ENCODE measurements at places on chromosomes 12 and 14.

DNA sequence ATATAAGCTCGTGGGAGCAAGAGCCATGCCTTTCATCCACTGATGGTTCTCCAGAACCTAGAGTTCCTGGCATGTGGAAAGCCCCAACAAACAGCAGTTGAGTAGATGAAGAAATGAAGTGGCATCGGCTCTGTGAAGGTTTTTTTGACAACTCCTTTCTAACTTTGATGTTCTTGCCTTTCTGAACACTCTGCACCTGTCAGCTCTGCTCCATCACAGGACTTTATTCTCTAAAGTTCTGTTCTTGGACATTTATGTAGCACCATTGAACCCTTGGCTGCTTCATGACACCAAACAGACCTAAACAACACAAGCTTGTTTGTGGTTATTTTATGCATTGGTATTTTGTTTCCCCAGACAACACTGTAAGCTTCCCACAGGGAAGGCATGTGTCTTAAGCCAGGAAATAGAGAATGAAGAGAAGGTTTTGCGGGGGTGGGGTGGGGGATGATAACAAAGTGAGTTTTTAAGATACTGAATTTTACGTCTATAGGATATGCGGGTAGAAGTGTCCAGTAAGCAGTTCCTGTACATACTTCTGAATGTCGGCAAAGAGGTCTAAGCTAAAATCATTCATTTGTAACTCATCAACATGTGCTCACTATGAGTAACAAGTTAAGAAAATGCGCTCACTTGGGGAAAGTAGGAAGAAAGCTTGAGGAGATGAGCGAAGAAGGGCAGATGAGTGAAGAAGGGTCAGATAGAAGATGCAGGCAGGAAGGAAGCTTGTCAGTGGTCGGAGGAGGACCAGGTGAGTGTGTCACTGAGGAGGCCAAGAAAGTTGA lies 146.0 kb upstream of the PLEKHG7 start:
- no peak for DNase-seq

DNA sequence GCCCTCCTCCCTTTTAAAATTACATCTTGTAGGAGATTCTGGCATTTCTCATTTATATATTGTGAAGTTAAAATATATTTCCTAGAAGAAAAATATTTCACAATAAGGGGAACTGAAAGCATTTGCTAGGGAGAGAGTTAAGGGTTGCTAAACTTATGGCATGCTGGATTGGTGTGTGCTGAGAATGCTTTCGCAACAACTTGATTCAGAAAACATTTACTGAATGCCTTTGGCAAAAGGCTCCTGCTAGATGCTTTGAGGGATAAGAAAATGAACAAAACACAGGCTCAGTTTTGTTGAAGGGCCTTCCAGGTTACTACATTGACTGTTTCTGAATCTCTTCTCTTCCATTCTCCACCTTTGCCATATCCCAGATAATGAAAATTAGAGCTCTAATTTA lies 67.5 kb downstream of the DIP2B start:
- peak; percentile 69 for DNase-seq

GRCh38 chr14:100738704-100739131 lies 12.0 kb downstream of the DLK1 start:
- no peak for DNase-seq

DNA sequence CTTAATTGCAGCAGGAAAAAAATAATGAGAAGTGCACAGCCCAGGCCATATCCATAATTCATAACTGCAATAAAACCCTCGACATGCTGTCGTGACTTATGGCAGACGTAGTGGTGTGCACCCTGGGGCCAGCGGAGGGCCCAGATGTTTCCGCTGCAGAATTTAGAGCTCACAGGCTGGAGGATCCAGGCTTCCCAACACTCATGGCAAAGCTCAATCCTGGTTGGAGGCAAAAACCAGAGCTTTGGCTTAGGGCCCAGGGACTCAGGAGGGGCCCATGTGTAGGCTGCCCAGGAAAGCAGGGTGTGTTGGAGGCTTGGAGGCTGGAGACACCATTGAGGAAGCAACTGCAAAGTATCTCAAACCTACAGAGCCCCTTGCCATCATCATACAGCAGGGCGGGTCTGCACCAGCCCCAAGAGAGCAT lies 68.7 kb downstream of the SERPINA3 start:
- DNase-seq, result no peak

DNA sequence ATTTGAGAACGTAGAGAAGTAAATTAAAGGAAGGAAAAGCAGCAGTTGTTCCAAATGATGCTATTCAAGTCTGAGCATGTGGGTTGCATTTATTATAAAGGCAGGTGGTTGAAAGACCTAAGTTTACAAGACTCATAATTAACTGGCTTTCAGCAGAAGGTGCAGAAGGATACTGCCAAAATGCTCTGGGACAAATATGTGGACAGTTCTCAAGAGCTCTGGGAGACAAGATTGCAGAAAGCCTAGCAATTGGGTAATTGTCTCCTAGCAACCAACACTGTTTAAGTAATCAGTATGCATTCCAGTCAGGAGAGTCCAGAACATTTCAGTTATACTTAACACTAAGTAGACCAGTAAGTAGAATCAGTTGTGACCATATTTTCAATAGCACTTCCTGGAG lies 131.5 kb downstream of the GPR135 start:
- peak; percentile 94 for DNase-seq

DNA sequence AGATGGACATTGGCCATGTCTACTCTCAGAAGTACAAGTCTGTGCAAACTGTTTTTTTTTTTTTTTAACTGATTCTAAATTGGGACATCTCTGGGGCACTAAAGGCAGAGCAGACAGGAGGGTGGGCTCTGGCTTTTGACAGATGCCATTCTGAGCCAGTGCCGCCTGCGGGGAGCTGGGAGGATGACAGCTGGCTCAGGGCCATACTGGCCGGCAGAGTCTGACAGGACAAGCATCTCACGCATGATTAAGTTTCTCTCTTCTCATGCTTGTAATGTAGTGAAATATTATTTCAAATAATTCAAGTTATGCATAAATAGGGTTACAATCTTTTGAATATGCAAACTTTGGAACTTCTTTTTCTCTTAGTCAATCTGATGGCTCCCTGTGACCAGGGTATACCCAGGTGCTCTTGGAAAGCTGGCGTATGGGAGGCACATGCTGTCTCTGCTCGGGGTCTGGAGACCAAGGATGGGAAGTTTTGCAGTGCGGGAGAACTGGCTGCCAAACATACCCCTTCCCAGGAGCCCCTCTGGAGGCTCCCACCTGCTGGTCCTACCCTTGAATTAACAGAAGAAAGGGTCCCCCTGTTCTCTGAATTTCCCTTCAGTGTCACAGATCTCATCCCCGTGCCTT lies 7.6 kb downstream of the CDCA4 start:
- no peak for DNase-seq

DNA sequence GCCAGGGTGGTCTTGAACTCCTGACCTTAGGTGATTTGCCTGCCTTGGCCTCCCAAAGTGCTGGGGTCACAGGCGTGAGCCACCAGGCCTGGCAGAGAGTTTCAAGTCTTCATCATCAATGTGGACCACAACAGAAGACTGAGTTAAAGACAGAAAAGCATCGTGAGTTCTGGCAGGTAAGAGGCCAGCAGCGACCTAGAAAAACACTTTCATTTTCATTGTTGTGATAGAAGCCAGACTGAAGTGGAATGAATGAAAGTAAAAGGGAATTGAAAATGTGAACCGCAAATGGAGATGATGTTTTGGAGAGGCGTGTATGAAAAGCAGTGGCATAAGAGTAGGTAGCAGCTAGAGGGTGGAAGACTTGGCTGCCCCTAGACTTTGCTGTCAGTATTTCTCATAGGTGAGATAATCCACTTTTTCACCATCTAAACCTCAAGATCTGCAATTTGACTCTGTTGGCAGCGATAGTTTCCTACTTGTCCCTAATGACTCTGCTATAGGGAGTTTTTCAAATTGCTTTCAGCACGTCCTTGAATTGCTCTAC lies 47.1 kb upstream of the PLEKHA5 start:
- DNase-seq, result no peak

DNA sequence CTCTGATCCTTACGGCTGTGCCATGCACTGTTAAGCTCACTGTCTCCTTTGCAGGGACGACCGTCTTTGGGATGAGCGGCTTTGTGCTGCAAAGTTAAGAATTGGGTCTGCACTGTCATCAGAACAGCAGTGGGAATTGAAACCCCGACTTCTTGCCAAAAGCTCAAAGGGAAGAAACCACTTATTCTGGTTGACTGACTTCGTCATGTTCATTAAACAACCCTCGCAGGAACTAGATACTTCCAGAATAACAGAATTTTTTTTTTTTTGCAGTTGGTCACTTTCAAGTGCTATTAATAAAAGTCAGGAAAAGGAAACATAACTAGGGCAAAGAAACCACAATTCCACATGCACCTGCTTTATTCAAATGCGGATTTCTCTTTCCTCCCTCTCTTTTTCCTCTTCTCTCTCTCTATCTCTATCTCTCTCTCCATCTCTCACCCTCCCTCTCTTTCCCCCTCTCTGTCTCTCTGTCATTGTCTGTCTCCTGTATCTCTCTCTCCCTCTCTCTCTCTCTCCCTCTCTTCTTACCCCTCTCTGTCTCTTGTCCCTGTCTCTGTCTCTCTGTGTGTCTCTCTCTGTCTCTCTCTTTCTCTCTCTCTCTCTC lies 12.3 kb upstream of the GLT1D1 start:
- DNase-seq, result no peak

DNA sequence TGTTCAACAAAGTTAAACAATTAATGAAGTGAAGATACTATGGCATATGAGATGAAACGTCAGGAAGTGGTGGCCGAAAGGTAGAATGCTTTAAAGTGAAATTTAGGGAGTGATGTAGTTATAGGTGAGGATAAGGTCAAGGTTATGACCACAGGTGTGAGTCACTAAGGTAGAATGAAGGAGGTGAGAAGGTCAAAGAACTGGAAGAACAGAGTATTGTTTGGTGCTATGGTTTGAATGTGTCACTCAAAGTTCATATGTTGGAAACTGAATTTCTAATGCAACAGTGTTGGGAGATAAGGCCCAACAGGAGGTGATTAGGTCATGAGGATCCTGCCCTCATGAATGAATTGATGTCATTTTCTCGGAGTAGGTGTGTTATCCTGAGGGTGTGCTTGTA lies 293.6 kb downstream of the NELL2 start:
- no peak for DNase-seq

- no peak for DNase-seq
Observed at GRCh38 chr12:125089083-125089482, 23.8 kb downstream of the AACS start.

- DNase-seq, result no peak
Observed at GRCh38 chr14:28613532-28613931, 153.1 kb upstream of the FOXG1 start.

GRCh38 chr14:35133542-35134328 lies 11.4 kb downstream of the PRORP start:
- DNase-seq, result no peak

DNA sequence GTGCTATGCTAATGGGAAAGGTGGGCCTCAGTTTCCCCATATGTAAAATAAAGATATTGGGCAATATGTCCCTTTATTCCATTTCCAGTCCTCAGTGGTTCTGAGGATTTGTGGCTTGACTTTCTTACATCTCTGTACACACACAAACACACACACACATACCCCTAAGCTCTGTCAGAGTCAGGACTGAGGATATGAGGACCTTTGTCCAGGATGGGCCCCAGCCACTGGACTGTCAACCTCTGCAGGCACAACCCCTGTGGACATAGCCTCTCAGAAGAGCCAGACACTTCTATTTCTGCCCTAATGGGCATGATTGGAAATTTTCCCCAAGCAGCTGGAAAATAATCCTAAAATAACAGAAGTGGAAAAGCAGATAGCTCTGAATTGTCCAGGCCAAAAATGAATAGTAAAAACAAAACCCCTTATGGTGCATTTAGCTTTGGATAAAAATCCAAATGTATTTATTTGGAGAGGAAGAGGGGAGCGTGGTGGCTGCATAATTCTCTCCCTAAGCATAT lies 50.2 kb downstream of the RIN3 start:
- no peak for DNase-seq

DNA sequence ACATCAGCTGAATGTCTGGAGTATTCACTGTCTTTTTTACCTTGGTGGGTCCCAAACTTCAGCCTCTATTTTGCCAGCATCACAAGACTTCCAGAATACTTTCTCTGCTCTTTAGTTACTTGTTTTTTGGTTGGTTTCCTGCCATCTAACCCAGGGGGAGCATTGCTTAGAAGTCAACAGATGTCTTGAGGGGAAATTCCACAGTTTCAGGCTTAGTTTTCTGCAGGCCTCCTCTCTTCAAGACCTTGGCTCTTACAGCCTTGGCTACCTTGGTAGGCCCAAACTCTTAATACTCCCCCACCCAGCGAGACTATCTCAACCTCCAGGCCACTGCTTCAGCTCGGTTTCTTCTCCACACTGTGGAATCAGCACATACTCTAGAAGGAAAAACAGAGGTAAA lies 41.7 kb downstream of the NEDD1 start:
- DNase-seq, result no peak

- DNase-seq, result no peak
Observed at GRCh38 chr12:50542448-50542847, 37.7 kb downstream of the DIP2B start.

GRCh38 chr12:29073631-29074239 lies 75.3 kb upstream of the FAR2 start:
- DNase-seq, result peak; percentile 20

- no peak for DNase-seq
Observed at GRCh38 chr12:6424008-6424347, 20.8 kb upstream of the CD27 start.

GRCh38 chr12:45729233-45730083 lies at the start of gene ARID2:
ARID2 (plus strand) TSS chr12:45729706; CDS start chr12:45729837, 131 bp downstream.
- DNase-seq, result no peak

DNA sequence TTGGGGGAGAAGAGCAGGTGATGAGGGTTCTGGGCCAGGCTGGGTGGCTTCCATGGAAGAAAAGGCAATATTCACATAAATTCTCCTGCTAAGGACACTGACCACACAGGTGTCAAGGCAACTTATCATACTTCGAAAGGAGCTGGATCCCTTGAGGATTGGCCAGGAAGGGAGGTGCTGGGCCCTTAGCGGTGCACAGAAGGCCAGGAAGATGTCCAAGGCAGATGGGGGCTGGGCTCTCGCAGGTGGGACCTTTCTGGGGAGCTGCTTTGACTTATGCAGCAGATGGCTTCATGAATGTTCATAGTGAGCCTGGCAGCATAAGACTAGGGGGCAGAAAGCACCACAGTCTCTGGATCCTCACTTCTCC lies 3.9 kb downstream of the CD63 start:
- no peak for DNase-seq

- no peak for DNase-seq
Observed at GRCh38 chr14:92568621-92569479, 55.3 kb downstream of the RIN3 start.

GRCh38 chr14:55245657-55246268 lies 25.5 kb upstream of the FBXO34 start:
- DNase-seq, result no peak

GRCh38 chr12:56079723-56080555 lies at the start of gene ERBB3:
ERBB3 (plus strand) TSS chr12:56080165; CDS start chr12:56080301, 136 bp downstream.
- DNase-seq, result no peak

DNA sequence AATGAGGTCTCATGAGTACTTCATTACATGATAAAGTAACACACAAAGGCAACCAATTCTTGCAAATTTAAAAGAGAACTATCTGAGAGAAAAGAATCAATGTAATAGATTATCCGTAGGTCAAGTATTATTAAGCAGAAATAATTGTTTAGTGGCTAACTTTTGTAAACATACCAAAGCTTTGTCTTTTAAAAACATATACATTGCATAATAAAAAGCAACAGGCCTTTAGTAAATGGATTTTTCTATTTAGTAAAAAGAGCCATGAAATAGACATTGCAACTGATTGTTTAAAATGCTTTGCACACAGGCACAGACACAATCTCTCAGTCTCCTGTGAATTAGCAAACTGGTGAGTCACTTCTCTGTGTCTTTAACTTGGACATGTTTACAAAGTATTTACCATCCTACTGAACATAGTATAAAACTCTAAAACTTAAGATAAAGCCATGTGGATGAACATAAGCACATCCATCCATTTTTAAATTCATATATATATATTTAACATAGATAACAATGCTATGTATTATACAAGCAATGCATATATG lies 518.7 kb upstream of the MGAT4C start:
- no peak for DNase-seq
